KG1 (cell line): ENCODE measurements at places on chromosomes 1 and 21.

- DNase-seq: no peak
Measured at GRCh38 chr1:7409278-7409677, 361.8 kb upstream of the VAMP3 start.

- DNase-seq: no peak
Measured at GRCh38 chr1:207079706-207080241, 8.9 kb upstream of the C4BPB start.

GRCh38 chr1:25006770-25007169 is 76.7 kb upstream of the RUNX3 start:
- no peak for DNase-seq

GRCh38 chr1:52305417-52306226 is 60.4 kb downstream of the CC2D1B start:
- DNase-seq: no peak

GRCh38 chr1:93990010-93990409 is 80.8 kb upstream of the GCLM start:
- DNase-seq: no peak

DNA sequence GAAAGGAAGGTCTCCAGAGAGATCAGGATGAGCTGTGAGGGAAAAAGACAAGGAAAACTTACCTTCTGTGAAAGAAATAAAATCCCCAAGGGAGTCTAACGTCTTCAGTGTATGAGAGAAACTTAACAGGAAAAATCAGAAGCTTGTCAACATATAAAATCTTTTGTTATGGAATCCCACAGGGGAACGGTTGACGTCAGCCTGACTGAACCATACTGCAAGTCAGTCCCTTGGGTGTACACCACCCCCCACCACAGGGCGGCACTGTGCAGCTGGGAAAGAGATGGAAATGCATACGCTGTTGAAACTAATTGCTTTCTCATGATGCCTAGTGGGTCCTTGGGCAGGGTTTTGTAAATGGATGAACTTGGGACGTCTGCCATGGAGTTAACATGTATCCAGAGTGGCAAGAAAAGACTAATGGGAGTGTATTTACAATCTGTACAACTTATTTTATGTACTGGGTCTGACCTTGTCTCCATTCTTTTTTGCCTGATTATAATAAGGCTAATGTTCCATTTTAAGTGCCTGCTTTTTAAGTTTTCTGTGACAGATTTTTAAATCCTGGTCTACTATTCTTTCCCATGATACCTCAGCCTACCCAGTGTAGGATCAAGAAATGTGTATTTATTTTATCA is 22.7 kb downstream of the UTP25 start:
- DNase-seq: no peak

DNA sequence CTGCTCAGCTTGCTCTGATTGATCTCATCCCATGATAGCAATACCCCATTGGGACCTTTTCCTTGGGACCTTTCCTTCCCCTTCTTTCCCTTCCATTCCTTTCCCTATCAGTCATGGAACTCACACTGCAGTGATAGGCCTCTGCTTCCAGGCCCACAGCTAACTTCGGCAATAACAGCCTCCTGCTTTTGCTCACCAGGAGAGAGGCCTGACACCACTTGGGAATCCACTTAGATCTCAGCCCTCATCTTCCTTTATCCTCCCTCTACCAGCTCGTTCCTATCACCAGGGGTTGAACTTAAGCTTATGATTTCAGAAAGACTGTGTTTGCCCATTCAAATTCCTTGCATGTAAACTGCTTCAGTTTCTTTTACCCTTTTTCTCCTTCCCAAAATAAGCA is 11.0 kb upstream of the TIPRL start:
- no peak for DNase-seq

DNA sequence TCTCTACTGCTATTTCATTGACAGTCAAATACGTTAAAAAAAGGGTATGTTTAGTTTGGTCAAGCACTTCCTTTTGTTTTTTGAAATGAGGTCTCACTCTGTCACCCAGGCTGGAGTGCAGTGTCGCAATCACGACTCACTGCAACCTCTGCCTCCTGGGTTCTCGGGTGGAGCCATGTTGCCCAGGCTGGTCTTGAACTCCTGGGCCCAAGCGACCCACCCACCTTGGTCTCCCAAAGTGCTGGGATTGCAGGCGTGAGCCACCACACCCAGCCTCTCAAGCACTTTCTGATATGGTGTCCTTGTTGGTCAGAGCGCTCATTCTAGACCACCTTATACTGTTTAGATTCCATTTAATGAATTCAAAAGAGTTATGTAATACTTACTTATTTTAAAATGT is 20.9 kb upstream of the RHBDL2 start:
- DNase-seq: no peak

- no peak for DNase-seq
Measured at GRCh38 chr1:27047914-27048313, 35.3 kb upstream of the TENT5B start.

DNA sequence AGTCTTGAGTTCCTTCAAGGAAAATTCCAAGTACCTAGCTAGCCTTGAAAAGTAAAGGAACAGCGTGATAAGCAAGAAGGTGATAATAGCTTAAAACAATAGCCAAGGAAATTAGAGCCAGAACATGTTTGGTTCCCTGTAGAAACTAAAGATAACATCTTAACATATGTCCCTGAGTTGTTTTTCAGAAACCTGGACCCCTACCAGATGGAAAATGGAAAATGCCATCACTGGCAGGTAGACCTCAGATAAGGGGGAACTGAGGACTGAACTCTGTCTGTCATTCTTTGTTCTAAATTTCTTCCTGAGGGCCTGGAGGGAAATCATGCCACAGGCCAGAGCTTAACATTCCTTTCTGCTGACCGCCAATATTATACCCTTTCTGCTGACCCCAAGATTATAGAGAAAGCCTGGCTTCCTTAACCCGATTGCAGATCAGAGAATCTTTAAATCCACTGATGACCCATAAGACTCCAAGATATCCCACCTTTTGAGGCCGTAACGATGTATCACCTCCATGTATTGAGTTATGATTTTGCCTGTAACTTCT is 23.4 kb downstream of the CNIH3 start:
- no peak for DNase-seq

- DNase-seq: no peak
Measured at GRCh38 chr1:11316701-11317100, 43.7 kb downstream of the UBIAD1 start.

DNA sequence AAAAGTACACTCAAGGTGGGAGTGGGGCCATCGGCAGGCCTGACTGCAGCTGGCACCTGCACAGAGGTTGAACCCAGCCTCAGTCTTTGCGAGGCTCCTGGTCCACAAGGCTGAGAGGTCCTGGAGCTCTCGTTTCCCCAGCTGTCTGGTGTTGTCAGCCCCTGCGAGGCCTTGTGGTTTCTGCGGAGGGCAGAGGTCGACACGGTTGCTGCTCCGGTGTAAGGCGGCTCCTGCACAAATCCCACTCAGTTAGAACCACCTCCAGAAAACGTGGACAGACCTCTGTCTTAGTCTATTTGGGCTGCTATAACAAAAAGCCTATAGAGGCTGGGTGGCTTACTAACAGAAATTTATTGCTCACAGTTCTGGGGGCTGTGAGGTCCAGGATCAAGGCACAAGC is 5.8 kb downstream of the KIAA1614 start:
- no peak for DNase-seq

GRCh38 chr1:85655315-85655714 is 52.9 kb downstream of the ZNHIT6 start:
- no peak for DNase-seq

- no peak for DNase-seq
Measured at GRCh38 chr1:41626616-41627375, 142.3 kb upstream of the EDN2 start.

DNA sequence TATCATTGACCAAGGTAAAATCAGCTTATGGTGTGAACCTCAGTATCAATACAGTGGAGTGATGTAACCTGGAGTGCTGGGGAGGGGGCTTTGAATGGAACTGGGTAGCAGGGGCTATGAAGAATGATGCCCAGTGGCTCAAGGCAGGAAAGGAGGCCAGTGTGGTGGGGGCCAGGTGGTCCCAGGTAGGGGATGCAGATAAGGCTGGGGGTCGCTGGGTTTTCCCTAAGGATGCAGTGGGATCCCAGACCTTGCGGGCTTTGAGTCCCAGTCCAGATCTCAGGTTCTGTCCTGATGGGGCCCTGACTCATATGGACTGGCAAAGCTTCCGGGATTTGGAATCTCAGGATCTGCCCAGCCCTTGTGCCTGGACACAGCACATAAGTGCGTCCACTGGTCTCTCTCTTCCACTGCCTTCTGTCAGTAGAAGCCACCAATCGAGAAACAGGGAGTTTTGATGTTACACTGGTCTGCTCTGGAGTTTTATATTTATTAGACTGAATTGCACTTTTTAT is 52.0 kb downstream of the S100B start:
- DNase-seq: no peak

DNA sequence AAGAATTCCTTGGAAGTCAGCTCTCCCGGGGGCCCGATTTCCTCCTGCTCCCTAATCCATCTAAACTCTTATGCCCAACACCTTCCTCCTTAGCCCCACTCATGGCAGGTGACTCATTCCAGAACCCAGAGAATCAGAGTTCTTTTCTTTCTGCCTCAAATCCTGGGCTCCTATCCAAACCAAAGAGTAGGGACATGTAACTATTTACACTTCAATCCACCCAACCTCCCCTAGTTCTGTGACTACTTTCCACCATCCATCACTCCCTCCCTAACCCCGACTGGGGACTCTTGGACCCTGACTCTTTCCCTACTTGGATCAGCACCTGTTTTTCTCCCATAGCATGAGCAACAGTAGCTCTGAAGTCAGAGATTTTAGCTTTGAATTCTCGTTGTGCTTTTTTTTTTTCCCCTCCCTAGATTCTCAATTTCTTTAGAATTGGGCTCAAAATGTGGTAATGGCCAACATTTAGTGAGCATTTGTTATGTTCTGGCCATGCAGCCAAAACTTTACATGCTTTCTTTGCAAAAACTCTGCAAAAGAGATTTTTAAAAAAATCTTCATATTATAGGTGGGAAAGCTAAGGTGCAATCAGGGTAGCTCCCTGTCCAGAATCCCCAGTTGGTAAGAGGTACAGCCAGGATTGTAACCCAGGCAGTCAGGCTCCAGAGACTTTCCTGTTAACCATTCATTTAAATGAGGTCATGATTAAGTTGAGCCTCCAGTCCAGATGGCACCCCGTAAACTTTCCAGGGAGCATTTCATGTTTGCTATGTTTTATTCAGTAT is 7.5 kb upstream of the CYP4A11 start:
- no peak for DNase-seq

DNA sequence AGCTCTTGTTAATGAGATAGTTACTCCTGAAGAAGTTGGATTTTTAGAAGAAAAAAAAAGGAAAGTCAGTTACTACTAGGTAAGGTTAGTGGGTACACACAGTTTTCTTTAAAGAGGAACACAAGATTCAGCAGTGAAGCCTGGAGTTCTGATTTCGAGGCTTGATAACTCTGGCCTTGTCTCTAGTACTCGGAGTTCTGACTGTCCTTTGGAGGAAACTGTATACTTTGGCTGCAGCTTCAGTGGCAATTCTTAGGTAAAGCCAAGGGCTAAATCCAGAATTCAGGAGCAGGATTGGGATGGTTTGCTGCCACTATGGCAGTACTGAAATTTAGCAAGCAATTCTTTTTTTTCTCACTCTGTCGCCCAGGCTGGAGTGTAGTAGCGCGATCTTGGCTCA is 9.2 kb downstream of the ACADM start:
- no peak for DNase-seq

GRCh38 chr1:66416295-66416694 is 117.7 kb upstream of the SGIP1 start:
- no peak for DNase-seq

DNA sequence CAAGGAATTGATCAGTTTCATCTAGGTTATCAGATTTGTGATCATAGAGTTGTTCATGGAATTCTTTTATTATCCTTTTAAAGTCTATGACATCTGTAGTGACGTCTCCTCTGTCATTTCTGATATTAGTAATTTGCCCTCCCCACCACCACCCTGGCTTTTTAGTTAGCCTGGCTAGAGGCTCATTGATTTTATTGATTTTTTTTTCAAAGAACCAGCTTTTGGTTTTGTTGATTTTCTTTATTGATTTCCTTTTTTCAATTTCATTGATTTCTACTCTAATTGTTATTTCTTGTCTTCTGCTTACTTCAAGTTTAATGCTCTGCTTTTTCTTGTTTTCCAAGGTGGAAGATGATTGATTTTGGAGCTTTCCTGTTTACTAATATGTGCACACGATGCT is 23.3 kb upstream of the TBX19 start:
- no peak for DNase-seq

GRCh38 chr1:161427733-161428516 is 60.2 kb upstream of the CFAP126 start:
- DNase-seq: no peak

GRCh38 chr1:47420547-47420946 is 4.5 kb downstream of the FOXE3 start:
- DNase-seq: no peak

GRCh38 chr1:90800012-90800717 is 83.1 kb upstream of the BARHL2 start:
- no peak for DNase-seq

- DNase-seq: no peak
Measured at GRCh38 chr21:29233256-29233546, 65.5 kb upstream of the BACH1 start.

GRCh38 chr1:231991231-231991630 is 364.6 kb downstream of the DISC1 start:
- no peak for DNase-seq

DNA sequence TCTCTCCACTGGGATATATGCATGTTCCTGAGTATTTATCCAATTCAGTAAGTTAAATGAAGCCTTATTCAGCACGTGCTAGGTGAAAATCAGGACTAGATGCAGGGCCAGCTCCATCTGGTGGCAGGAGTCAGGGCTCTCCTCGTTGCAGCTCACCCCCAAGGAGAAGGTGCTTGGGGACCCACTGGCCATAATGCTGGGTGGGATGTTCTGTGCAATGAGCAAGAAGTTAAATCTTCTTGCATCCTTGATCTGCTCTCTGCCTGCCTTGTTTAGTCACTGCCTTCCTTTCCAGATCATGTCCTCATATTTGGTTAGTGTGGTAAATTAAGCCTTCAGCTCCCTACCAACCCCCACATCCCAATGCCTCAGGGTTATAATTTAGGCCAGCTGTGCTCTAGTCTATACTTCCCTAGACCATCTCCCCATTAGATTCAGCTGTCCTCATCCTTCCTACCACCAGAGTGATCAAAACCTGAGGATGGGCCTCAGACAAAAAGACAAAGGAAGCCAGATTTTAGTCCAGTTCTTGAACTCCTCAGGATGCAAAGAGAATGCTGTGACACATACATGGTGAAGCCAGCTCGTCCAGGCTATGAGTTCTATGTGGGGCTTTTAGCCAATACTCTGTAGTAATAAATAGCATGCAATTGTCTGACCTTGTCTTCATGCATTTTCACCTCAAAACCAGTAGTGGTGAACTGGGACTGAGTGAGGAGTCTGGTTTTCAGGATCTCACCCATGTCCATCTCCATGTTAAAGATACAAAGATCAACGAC is 55.9 kb downstream of the SEC16B start:
- DNase-seq: no peak

- no peak for DNase-seq
Measured at GRCh38 chr1:94723463-94723862, 96.7 kb upstream of the SLC44A3 start.

DNA sequence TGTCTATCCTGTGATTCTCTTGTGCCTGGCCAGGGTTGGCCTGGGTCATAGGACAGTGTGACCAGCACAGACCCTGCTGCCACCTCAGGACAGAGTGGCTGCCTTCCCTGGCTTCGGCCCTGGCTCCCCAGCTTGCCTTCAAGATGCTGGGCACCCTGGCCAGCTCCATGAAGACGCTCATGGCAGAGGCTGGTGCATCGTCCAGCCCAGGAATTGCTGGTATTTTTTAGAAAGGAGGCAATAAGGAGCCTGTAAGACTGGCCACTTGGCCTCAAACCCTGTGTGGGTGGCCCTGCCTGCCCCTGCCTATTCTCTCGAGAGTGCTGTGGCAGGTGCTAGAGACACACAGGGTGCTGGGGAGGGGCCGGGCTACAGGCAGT is 70.4 kb upstream of the ACTRT2 start:
- no peak for DNase-seq
